Activated naive CD4-positive, alpha-beta T cell treated with anti-CD3 and anti-CD28 coated beads for 36 hours (primary cell): ENCODE measurements at places on chromosomes 2 and 18.

- DNase-seq, result no peak
Observed at GRCh38 chr18:76142611-76143010, 352.4 kb downstream of the ZNF516 start.

DNA sequence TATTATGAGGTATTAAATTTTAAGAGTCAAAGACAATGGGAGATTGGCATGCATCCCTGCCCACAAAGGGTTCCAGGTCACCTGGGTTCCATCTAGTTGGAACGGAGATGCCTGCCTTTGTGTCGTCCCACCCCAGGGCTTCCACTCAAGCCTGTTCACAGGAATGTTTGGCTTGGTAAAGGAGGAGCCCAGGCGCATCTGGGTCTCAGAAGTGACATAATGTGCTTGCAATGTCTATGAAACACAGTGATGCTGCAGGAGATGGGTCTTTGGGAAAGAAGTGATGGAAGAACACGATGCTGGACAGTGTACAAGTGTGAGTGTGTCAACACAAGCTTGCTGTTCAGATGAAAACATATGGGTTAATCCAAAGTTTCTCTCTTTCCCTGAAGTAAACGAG, 49.6 kb upstream of the ZNF396 start:
- no peak for DNase-seq

- no peak for DNase-seq
Observed at GRCh38 chr18:45850021-45850420, 24.5 kb downstream of the SIGLEC15 start.

- DNase-seq, result no peak
Observed at GRCh38 chr2:234853729-234854128, 98.1 kb upstream of the SH3BP4 start.

- no peak for DNase-seq
Observed at GRCh38 chr2:158955842-158956365, 12.5 kb upstream of the TANC1 start.

GRCh38 chr2:179842498-179843153, 18.8 kb downstream of the ZNF385B start:
- DNase-seq, result peak; percentile 19

- DNase-seq, result peak; percentile 20
Observed at GRCh38 chr18:4017480-4017879, 437.6 kb downstream of the DLGAP1 start.

GRCh38 chr18:37673671-37674070, 108.1 kb upstream of the CELF4 start:
- DNase-seq, result no peak

- DNase-seq, result no peak
Observed at GRCh38 chr2:171923206-171923605, 945 bp downstream of the HAT1 start.

DNA sequence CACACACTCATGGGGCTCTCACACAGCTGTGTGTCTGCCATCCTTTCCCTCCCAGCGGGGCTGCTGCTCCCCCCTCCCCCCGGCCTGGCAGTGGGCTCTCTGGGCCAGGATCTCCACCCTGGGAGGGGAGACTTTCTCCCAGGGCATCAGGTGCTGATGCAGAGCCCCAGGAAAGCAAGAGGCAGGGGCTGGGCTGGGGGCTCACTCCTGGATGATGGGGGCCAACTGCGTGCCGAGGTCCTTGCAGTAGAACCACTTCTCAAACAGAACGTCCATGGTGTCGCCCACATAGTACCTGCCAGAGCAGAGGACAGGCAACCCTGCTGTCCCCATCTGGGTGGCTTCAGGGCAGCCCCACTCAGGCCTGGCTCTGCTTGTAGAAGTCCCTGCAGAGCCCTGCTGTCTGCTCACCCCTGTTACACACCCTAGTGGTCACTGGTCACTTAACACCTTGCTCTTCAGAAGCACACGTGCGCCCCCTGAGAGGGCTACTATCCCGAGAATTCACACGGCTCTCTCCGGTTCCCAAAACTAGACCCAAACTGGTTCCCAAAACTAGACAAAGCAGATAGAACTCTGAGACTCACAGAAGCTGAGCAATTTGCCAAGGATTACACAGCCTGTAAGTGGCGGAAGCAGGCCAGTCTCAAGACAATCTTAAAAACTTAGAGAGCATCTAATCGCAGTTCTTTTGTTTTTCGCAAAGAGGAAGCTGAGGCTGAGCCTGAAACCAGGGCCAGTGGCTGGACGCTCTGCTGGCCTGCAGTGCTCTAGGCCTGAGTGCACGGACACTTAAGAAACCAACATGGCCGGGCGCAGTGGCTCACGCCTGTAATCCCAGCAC, 6.6 kb upstream of the OXER1 start:
- DNase-seq, result peak; percentile 6

DNA sequence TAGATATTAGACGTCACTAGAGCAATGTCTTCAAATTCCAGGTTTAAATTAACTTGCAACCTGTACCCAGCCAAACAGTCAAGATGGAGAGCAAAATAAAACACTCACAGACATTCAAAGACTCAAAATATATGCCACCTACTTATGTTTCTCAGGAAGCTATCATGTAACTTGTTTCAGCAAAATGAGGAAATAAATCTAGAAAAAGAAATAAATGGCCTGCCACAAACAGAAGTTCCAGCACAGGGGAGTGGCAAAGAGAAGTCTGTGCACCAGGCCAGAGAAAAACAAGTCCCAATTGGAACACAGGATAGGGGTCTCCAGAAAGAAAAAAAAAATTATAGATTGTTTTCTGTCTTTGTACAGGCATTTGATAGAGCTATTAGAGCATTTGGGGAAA, 96.7 kb downstream of the LRP2 start:
- no peak for DNase-seq

DNA sequence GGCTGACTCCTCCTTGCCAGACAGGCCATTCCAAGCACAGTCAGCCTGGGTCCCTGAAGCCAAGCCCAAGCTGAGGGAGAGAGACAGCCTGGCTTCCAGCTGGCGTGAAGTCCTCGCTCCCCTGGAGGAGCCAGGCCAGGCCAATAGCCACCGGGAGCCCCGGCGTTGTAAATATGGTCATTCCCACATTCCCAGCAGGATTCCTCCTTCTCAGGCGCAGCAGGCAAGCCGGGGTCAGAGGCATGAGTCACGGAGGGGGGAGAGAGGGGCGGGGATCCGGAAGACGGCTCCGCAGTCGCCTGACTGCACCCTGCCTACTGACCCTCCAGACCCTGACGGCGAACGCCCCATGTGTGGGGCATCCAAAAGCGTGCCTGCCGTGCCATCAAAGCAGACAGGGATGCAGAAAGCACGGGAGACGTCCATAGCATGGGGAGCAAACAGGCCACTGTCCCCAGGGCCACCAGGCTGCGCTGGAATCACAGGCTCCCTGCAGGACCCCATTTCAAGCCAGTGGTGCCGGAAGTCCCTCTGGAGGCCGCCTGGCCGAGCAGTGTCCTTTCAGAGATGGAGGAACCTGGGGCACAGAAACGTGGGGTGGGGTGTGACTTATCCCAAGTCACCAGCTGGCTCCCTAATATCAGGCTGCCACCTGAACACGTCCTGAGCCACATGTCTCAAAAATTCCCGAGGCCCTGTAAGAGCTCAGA, 48.2 kb downstream of the TWIST2 start:
- DNase-seq, result no peak

DNA sequence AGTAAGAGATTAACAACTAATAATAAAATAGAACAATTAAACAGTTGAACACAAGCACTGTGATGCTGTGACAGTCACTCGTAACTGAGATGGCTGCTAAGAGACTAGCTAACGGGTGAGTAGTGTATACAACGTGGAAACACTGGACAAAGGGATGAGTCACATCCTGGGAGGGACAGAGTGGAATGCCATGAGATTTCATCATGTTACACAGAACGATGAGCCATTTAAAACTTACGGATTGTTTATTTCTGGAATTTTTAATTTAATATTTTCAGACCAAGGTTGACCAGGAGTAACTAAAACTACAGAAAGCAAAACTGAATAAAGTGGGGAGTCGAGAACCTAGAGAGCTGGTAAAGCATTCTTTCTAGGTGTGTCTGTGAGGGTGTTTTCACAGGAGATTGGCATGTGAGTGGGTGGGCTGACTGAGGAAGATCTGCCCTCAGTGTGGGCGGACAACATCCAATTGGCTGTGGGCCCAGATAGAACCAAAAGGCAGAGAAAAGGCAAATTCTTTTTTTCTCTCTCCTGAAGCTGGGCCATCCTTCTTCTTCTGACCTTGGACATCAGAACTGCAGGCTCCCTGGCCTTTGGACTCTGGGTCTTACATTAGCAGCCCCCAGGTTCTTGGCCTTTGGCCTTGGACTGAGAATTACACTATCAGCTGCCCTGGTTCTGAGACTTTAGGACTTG, 14.6 kb downstream of the TMSB10 start:
- peak; percentile 75 for DNase-seq

DNA sequence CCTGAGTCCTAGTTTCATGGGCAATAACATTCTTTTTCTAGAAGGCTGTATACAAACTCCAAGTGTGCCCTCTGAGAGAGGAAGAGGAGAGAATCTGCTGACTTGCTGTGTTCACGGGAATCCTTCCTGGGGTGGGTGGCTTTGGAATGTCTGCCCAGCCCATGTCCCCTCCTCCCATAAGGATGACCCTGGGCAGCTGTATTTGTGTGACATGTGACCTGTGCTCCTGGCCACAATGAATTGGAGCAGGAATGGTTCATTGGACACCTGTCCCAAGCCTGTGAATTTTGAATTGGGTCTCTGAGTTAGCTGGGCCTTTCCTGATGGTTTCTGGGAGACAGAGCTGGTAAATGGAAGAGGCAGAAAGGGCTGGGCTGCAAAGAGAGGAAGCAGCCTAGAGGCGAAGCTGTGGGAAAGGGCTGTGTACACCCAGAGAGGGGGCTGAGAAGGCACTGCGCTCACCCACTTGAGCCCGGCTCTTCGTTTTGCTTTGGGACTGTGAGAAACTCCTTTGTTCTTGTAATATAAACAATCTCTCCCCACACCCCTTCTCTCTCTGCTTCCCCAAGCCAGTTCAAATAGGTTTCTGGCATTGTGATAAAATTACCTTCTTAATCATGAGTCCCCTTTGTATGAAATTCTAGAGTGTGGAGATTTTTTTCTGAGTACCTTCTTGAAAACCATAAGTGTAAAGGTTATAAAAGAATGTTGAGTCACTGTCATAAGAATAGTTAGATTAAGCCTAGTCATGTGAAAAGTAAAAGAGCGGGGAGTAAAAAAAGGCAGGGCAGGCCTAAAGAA, 49.8 kb downstream of the SLC4A5 start:
- no peak for DNase-seq

DNA sequence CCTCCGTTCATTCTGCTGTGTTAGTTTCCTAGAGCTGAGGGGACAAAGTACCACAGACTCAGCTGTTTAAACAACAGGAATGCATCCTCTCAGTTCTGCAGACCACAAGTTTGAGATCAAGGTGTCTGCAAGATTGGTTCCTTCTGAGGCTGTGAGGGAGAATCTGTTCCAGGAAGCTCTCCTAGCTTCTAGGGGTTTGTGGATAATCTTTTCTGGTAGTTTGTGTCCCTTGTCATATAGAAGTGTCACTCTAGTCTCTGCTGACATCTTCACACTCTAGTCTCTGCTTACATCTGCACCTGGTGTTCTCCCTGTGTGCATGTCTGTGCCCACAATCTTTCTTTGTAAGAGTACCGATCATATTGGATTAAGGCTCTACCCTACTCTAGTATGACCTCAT, 581.8 kb downstream of the RNF144A start:
- no peak for DNase-seq

- peak; percentile 58 for DNase-seq
Observed at GRCh38 chr2:97761192-97761591, 47.8 kb downstream of the ZAP70 start.

GRCh38 chr18:59055345-59056032, 84.2 kb upstream of the SEC11C start:
- DNase-seq, result no peak

DNA sequence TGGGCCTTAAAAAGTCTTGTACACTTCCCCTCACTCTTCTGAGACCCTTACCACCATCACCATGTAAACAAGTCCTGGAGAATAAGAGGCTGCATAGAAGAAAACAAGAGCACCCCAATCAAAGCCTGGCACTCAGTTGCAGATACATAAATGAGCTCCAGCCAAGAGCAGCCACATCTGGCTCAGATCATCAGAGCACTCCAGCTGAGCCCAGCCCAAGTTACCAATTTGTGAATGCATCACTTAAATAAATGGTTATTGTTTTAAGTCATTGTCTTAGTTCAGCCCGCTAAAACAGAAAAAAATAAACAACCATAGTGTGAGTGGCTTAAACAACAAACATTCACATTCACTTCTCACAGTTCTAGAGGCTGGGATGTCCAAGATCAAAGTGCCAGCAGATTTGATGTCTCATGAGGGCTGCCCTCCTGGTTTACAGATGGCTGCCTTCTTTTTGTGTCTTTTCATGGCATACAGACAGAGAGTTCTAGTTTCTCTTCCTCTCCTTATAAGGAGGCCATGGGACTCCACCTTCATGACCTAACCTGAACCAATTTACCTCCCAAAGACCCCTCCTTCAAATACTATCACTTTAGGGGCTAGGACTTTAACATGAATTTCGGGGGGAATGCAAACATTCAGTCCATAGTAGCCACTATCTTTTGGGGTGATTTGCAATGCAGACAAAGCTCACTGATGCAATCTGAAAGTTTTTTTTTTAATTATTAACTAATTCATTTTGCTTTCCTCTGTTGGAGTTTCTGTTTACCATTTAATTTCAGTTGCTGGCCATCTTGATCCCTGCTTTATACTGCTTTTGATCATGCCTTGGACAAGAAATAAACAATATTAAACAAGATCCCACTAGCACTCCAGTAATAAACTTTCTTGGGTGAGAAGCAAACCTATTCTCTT, 187.5 kb upstream of the ACVR2A start:
- no peak for DNase-seq

GRCh38 chr18:70600225-70600925, 311.5 kb downstream of the SOCS6 start:
- DNase-seq, result no peak

GRCh38 chr2:96493072-96493471, 12.1 kb downstream of the NEURL3 start:
- no peak for DNase-seq

DNA sequence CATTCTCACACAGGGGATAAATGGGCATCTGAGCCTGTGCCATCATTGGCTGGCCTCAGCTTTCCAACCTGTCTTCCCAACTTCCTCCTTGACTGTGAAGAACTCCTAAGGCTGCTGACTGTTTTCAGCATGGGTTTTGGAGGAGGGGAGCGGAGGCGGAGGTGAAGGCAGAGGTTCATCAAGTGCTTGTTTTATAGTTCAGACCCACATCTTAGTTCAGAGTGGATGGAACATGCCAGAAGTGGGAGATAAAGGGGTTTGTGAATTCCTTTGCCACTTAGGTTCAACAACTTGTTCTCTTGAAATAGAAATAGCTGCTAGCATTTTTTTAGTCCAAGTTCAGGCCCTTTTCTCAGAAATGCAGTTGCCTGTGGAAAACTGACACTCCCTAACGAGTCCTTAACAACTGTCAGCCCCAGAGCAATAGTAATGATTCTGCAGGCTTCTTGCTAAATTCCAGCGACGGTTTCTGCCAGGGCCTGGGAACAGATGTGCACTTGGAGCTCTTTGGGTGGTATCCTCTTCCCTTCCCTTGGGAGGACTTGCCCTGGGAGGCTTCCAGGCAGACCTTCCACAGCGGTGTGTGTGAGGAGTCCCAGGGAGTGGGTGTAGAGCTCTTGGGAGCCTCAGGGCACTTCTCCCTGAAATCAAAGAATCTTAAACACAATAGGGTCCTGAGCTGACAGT, 30.1 kb upstream of the ITGA6 start:
- DNase-seq, result no peak

GRCh38 chr2:40450066-40450795, 1.7 kb downstream of the SLC8A1 start:
- no peak for DNase-seq
